ENCODE measurements at places on chromosomes 7 and 10. TPM values are rescaled to one million over a fixed set of nuclear protein-coding genes. Genes with fewer than 3 reads are reported as not detected.

Gene CDHR3
- 5.4 TPM for total RNA-seq

Gene LRRD1
- total RNA-seq = not detected

Gene FAM25A
- total RNA-seq = not detected

Gene SIRT1
- 24.9 TPM for total RNA-seq

All from A549 treated with CORT108297 at 1 μM for 4 hours (cell line).